ENCODE measurements at places on chromosomes 7 and 10.
A peak's percentile ranks its signal among the peaks of the same experiment; 100 is the strongest.

- DNase-seq, result no peak
Measured at GRCh38 chr10:33271969-33272583, 62.4 kb downstream of the NRP1 start.

- peak; percentile 83 for DNase-seq
Measured at GRCh38 chr10:77943121-77943901, 16.8 kb upstream of the DLG5 start.

- DNase-seq, result no peak
Measured at GRCh38 chr7:45054442-45054841, 34.3 kb downstream of the NACAD start.

DNA sequence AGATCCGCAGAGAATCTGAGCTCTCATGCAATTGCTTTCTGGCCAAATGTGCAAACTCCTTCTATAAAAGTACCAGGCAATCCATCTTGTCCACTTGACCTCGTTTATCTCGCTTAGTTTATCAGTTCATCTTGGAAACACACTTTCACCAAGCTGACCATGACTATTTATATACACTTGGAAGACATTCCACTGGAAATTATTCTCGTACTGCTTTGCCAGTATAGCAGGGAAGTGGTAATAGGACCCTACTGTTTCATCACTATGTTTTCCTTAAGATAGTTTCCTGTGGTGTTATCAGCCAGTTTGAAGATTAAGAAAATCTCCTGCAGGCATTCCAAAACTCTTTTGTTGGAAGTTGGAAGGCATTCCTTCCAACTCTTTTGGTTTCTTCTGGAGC lies 115.3 kb upstream of the FAM171A1 start:
- peak; percentile 16 for DNase-seq
